Activated T-cell treated with anti-CD3 and anti-CD28 coated beads for 1 hour (primary cell): ENCODE measurements at places on chromosomes 11 and 22.
A peak's percentile ranks its signal among the peaks of the same experiment; 100 is the strongest.

- no peak for DNase-seq
Measured at GRCh38 chr11:96213500-96213899, 129.5 kb downstream of the MAML2 start.

DNA sequence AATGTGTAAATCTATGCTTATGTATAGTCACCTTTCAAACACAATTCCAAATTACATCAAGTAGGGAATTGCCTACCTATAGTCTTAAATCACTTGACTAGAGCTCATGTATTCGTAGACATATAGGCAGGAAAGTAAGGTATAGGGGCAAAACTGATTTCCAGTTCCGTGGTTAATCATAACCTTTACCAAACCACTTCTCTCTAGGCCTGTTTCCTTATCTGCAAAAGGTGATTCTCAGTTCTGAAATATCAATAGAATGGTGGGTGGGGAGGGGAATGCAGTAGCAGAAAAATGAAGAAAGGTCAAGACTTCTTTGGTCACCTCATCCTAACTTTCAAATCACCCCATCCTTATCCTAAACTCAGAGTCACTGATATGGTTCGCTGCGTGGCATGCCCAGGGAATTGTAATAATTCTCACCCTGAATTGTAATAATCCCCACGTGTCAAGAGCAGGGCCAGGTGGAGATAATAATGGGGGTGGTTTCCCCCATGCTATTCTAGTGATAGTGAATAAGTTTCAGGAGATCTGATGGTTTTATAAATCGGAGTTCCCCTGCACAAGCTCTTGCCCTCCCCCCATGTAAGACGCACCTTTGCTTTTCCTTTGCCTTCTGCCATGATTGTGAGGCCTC is 1.9 kb upstream of the ANO5 start:
- no peak for DNase-seq

- DNase-seq = no peak
Measured at GRCh38 chr11:1219834-1220815, 2.7 kb upstream of the MUC5B start.

DNA sequence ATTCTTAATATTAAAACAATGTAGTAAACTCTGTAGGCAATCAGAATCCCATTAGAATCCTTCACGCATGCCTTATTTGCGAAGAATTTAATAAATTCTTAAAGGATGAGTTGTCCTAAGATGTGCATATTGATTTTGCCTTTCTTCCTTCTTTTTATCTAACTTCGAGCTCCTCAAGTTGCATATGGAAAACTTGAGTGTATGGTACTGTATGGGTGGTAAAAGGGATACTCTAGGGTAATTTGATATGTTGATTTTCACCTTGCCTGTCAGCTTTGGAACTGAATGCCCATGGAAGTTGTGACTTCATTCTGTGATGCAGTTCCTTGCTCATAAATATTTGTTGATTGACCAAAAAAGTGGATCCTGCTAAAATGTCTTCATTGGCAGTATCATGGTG is 193.8 kb downstream of the DDX10 start:
- DNase-seq = no peak

- DNase-seq = no peak
Measured at GRCh38 chr22:29339381-29340235, 24.1 kb upstream of the RASL10A start.

DNA sequence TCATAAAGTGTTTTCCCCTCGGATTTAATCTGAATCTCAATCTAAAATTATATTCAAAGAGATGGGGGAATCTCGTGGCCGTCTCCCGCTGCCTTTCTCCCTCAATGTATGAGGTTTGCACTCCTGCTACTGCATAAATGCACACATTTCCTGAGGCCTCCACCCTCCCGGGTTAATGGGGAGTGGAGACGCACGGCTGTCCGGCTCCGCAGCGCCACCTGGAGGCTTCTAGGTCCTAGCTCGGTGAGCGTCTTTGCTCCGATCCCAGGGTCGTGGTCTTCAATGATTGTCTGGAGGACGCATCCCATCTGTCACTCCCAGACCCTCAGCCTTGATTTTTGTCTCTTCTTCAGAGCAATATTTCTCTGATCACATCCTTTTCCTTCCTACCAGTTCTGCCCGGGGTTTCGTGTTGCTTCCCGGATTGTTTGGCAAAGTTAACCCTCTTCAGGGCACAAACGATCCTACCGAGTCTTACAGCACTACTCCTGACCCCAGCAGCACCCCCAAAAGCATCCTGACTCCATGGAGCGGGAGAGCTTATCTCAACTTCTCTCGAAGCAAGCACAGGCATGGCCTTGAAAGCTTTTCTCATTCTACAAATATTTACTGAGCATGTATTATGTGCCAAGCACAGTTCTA is at the start of gene LMO1:
Gene LMO1 (minus strand): TSS at position 110 of the 642 bp plus-strand sequence. CDS start 516 bp downstream, outside the sequence.
- peak; percentile 69 for DNase-seq

GRCh38 chr22:38272373-38273134 is at the start of gene TMEM184B:
Gene TMEM184B, minus strand, starts transcription at chr22:38273010. Its CDS starts 25,049 bp downstream, at chr22:38247961.
- DNase-seq = peak; percentile 79

DNA sequence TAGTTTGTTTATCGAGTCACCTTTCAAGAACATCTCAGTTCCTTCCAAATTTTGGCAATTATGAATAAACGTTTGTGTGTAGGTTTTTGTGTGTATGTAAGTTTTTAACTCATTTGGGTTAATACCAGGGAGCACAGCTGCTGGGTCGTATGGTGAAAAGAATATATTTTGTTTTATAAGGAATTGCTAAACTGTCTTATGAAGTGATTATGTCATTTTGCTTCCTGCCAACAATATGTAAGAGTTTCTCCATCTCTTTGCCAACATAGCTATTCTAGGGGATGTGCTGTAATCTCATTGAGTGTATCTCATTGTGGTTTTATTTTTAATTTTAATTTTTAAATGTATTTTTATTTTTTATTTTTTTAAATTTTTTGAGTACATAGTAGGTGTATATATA is 27.3 kb downstream of the BCL2L13 start:
- no peak for DNase-seq

DNA sequence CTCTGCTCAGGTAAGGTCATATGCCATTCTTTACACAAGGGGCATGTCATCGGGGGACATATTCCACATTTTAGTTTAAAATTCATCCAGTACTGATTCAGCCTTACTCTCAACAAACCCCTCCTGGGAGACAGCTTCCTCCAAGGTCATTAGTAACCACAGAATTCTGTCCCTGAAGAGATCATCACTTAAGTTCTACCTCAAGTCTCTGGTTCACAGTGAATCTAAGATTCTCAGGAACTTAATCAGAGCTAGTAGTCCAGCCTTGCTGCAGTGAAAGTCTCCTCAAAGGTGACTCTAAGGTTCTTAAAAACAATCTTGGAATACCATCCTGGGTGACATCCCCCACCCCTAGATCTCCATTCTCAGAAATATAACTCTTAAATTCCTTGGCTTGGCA is 18.9 kb upstream of the GDPD4 start:
- DNase-seq = no peak

DNA sequence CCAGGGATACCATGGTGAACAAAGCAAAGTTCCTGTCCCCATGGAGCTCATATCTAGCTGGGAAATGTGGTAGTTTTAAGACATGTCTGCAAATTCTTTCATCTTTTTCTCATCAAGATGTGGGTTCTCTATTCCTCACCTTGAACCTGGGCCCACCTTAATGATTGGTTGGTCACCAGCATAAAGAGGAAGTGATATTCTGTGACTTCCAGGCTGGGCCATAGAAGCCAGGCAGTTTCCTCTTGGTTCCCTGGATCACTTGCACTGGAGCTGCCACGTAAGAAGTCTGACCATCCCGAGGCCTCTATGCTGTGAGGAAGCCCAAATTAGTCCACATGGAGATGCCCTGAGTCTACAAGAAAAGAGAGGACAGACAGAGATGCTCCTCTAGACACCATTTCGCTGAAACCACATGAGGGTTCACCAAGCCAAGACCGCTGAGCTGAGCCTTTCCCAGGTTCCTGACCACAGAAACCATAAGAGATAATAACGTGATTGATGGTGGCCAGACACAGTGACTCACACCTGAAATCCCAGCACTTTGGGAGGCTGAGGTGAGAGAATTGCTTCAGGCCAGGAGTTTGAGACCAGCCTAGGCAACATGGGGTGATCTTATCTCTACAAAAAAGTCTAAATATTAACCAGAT is 119.5 kb upstream of the ISX start:
- no peak for DNase-seq
